ENCODE measurements at places on chromosomes 7 and 10.

- DNase-seq = no peak
Observed at GRCh38 chr7:99010281-99010680, 131.9 kb downstream of the TRRAP start.

GRCh38 chr10:10499839-10500238, 517.8 kb upstream of the CELF2 start:
- DNase-seq = no peak

- DNase-seq = no peak
Observed at GRCh38 chr7:108415821-108416536, 40.3 kb downstream of the NRCAM start.

DNA sequence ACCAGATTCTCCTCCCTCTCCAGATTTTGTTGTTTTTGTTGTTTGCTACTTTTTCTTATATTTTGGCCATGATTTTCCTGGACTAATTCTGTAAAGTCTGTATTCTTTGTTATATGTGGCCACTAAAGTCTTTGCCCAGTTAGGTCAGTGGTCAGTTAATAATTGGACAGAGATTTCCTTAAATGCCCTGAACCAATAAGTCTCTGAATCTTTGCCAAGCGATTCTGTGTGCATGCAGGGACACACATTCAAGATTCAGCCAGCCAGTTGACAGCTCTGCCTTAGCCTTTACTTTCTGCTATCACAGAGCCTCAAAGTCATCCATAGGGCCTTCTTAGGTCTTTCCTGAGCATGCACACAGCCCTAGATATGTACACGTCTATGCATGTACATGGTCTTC, 11.0 kb upstream of the COL17A1 start:
- no peak for DNase-seq

DNA sequence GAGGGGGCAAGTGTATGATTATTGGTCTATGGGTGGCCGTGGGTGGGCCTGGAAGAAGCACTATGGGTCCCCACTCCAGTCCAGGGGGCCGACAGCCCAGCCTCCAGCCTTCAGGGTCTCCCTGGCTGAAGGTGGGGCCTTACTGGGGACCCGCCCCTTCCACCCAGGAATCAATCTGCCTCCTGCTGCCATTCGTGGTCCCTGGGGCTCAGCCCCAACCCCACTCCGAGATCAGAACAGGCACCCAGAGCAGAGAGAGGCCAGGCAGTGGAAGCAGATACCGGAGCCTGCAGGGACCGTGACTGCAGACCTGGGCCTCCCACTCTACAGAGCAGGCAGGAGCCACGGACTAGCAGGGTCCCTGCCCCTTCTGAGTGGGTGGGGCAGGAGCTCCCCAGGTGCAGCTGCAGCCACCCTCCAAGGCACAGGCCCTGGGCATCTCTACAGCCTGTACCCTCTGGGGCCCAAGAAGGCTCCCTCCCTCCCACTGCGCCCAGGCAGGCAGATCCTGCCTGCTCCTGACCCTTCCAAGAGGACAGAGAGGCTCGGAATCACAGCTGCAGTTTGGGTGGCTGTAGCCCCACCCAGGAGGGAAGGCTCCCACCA, 13.6 kb upstream of the FOXL3 start:
- no peak for DNase-seq

- DNase-seq = no peak
Observed at GRCh38 chr7:75983471-75984129, 10.8 kb downstream of the TMEM120A start.

- no peak for DNase-seq
Observed at GRCh38 chr7:40733578-40733977, 598.8 kb downstream of the SUGCT start.
